PC-3 (cell line): ENCODE measurements at places on chromosomes 4 and X. TPM values are rescaled to one million over a fixed set of nuclear protein-coding genes. Genes with fewer than 3 reads are reported as not detected.

DNA sequence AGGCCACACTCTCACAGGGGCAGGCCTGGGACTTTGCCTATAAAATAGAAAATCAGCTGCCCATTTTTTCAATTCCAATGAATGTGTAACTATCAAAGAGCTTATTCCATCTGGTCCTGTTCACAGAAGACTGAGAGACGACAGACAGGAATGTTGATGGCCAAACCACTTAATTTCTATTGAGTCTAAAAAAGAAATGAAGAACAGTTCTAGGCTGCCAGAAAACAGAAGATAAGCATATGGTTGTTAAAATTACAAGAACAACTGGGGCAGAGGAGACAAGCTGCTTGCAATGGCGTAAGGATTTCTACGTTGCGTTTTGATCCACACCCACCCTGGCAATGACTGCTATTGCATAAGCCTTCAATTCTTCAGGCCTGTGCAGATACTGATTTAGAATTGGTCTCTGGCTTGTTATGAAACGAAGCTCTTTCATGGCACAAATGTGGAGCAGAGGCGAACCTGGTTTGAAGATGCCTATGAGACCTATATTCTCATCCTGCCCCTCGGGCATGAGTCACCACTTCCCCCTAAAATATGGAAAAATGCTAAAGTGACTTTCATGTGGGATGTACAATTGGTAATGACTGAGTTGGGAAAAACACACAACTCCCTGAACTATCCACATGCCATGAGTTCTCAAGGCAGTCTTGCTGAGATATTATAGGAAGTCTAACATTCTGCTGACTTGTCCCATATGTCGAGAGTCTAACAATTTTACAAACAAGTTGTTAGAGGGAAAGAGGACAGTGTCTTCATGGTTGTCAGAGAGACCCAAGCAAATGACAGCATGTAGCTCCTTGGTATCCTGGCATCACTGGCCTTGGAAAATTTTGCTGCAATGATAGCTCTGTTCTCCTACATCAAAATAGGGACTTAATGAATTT is 37.9 kb upstream of the SORBS2 start:
- no peaks in the 10 kb centered on the region for H3K27me3 ChIP-seq
- H3K27ac ChIP-seq = no peak overlapping the region

DNA sequence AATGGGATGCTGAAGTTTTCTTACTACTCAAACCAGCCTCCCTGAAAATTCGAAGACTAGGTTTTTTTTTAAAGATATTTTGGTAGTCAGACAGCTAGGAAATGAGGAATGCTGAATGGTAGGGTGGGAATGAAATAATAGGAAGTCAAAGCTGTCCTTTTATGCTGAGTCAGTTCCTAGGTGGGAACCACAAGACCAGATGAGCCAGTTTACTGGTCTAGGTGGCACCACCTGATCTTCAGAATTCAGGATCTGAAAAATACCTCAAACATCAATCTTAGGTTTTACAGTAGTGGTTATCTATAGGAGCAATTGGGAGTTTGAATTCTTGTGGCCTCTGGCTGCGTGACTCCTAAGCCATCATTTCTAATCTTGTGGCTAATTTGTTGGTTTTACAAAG is 183.1 kb upstream of the GALNT7 start:
- H3K4me3 ChIP-seq = no peak overlapping the region
- peak; percentile 86 for DNase-seq
- peak overlapping the region; percentile 56 for H3K27ac ChIP-seq

DNA sequence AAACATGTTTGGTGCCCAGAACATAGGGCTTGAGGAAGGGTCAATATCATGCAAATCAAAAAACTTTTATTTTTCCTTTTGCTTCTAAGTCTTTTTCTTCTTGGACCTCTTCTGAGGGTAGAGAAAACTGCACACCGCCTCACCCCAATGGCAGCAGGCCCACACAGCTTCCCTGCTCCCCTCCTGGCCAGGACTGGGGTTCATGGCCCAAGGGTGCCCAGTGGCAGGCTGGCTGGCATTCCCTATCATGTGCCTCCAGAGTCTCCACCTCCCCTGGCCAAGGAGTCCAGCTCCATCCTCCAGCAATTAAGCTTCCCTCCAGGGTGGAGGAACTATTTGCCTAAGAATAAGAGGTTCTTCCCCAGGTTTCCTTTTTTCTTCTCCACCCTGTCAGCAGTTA is 529.6 kb upstream of the SPANXN1 start:
- no peaks in the 10 kb centered on the region for H3K27me3 ChIP-seq
- H3K27ac ChIP-seq = no peak overlapping the region
- DNase-seq = no peak
- H3K36me3 ChIP-seq = no peaks in the 10 kb centered on the region

The NLRP2B gene
- total RNA-seq = not detected in 2 replicates
